Activated CD8-positive, alpha-beta memory T cell treated with anti-CD3 and anti-CD28 coated beads for 1 hour (primary cell): ENCODE measurements at places on chromosomes 3 and 15.

DNA sequence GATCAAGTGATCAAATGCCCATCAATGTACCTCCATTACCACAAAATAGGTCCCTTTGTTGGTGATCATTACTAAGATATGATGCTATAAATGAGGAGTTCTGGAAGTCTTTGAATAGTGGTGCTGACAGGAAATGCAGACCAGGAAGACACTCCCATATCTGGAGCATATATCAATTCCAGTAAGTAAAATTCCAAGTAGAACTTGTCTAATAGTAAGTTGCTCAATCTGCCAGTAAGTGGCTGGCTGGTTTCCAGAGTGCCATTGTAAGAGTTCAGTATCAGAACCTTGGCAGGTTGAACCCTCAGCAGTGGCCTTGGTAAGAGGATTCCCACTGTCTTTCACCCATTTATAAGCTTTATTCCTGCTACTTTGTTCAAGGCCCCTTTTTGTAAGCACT, 379.9 kb upstream of the RBMS3 start:
- no peak for DNase-seq

- no peak for DNase-seq
Measured at GRCh38 chr3:47034868-47035489, 55.5 kb downstream of the NBEAL2 start.

GRCh38 chr3:81871358-81872155, 110.1 kb upstream of the GBE1 start:
- DNase-seq: no peak

DNA sequence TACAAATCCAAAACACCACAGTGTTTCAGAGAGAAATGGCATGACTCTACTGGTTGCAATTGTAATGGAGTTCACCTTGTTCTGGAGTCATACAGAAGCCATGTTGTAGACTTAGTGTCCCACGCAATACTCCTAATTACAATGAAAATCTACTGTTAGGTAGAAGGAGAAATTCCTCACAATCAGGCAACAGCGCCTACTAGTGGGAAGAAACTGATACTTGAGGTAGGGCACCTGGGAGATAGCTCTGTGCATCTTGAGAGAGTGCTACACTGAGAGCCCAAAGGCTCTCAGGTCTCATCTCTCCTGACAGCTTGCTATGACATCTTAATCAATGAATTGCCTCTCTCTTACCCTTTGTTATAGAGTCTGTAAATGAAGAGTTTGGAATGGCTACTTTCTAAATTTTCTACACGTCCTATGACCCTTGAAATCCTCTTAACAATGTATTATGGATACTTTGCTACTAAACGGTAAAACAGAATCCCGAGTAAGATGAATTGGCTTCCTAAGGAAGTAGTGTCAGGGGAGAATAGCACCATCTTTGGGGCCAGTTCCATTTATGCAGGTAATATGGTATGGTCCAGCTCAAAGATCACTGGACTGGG, 422.7 kb upstream of the TPRG1 start:
- DNase-seq: peak; percentile 23

GRCh38 chr15:27234593-27234992, 263.6 kb downstream of the GABRG3 start:
- DNase-seq: no peak

DNA sequence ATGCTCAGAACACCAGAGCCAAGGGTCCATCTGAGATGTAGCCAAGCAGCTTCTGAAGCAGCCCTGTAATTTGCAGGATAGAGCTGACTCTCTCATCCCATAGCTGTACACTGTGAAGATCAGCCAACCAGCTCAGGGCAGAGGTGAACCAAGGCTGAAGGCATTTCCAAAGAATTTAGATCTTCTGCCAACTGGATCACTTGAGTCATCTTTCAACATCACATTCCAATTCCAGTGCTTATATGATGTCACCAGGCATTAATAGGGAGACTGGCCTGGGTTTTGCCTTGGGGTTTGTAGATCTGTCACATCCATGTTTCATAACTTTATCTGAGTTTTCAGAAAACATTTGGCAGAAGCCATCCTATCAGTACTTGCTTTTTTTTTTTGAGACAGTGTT, 98.2 kb downstream of the NR2F2 start:
- DNase-seq: no peak

GRCh38 chr3:8555725-8556472, 54.3 kb downstream of the LMCD1 start:
- DNase-seq: no peak

DNA sequence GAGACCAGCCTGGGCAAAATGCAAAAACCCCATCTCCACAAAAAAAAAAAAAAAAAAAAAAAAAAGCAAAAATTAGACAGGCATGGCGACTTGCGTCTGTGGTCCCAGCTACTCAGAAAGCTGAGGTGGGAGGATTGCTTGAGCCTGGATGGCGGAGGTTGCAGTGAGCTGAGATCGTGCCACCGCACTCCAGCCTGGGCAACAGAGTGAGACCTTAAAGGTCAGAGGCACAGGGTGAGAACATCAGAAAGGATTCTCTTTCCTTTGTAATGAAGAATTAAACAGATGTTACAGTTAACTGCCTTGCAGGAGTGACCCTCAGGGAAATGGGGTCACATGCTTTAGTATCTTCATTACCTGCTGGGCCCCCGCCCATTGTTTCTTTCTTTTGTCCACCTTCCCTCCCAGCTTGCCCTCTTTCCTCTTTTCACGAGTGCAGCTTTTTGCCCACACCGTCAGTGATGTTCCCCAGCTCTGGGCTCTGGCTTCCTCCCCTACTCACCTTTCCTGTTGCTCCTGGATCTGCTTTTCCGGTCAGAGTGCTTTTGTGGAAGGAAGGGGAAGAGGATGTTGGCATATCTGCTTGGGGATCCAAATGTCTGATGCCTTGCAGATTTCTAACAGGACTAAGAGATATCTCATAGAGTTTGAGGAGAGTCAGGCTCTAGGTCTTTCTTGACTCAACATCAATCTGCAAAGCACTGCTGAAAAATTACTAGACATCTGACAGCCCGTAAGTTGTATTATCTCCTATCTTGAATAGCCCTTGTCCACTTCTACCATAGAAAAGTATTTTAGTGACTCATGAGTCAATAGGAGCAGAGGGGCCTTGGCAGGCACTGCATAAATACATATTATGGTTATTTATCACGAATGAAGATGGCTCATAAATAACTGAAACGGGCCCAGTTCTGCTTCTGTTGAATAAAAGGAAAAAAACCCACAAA, 35.6 kb upstream of the NDUFB4 start:
- no peak for DNase-seq

DNA sequence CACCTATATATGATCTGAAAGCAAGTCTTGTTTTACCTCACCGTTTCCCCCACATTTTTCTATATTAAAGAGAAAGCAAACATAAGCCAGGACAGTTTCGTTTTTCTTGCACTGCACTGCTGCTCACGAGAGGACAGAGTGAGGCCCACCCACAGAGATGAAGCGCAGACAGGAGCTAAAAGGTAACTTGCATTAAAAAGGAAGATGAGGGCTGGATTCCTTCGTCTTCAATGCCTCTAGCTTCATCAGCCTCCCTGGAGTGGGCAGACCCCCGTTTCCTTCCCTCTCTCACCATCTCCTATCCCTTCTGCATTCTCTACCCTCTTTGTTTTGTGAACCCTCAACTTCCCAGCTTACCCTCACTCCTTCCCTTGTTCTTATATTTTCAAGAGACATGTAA, 18.9 kb downstream of the SUMF1 start:
- no peak for DNase-seq

DNA sequence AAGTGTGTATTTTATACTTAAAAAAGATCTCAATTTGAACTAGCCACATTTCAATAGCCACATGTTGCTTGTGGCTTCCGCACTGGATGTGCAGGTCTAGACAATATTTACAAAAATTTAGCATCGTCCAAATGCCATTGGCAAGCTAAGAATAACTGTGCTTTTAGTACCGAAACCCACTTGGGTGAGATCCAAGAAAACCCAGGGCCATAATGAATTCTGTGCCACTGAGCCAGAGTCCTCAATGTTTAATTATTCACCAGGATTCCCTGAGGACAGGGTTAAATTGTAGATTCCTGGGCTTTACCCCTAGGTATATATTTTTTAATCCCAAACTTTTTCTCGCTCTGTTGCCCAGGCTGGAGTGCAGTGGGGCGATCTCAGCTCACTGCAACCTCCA, 22.9 kb upstream of the PTPRG start:
- DNase-seq: no peak

- no peak for DNase-seq
Measured at GRCh38 chr15:74709011-74709410, 13.2 kb upstream of the EDC3 start.

- peak; percentile 51 for DNase-seq
Measured at GRCh38 chr15:73240866-73241499, 127.8 kb downstream of the HCN4 start.

GRCh38 chr3:52102934-52103333, 46.6 kb upstream of the DUSP7 start:
- no peak for DNase-seq

- DNase-seq: no peak
Measured at GRCh38 chr3:159417761-159418160, 570.9 kb upstream of the IL12A start.

GRCh38 chr15:97084650-97085049, 754.1 kb downstream of the NR2F2 start:
- DNase-seq: no peak

- no peak for DNase-seq
Measured at GRCh38 chr15:75366163-75366562, 2.2 kb downstream of the MAN2C1 start.

DNA sequence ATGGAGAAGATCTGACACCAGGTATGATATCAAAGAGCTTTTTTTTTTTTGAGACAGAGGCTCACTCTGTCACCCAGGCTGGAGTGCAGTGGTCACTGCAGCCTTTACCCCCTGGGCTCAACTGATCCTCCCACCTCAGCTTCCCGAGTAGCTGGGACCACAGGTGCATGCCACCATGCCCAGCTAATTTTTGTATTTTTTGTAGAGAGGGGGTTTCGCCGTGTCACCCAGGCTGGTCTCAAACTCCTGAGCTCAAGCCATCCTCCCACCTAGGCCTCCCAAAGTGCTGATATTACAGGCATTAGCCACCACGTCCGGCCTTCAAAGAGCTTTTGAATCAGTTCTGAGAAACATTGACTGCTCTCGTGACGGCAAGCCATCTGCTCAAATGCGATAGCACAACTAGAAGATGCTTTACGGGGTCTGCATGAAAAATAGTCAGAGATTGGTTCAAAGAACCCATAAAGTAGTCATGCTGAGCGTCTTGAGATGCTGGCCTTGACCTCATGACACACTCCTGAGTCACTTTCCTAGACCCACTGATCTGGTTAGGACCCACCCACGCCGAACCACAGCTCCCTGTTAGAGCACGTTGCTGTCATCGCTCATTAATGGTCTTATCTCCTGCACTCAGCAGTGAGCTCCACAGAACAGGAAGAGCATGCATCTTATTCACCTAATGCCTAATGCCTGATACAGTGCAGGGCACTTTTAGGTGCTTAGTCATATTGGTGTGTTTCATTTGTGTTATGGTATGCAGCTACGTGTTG, 57.0 kb upstream of the NR2F2 start:
- no peak for DNase-seq

- no peak for DNase-seq
Measured at GRCh38 chr3:96869316-96869715, 54.9 kb downstream of the EPHA6 start.

- no peak for DNase-seq
Measured at GRCh38 chr15:59438625-59439290, 772 bp downstream of the FAM81A start.

GRCh38 chr3:9149566-9149965, 99.9 kb downstream of the SRGAP3 start:
- DNase-seq: no peak

GRCh38 chr3:16300881-16301359, 35.9 kb downstream of the OXNAD1 start:
- no peak for DNase-seq

GRCh38 chr3:5140230-5140621, 18.1 kb downstream of the ARL8B start:
- no peak for DNase-seq

GRCh38 chr15:100332231-100332630, 9.5 kb downstream of the ADAMTS17 start:
- no peak for DNase-seq

DNA sequence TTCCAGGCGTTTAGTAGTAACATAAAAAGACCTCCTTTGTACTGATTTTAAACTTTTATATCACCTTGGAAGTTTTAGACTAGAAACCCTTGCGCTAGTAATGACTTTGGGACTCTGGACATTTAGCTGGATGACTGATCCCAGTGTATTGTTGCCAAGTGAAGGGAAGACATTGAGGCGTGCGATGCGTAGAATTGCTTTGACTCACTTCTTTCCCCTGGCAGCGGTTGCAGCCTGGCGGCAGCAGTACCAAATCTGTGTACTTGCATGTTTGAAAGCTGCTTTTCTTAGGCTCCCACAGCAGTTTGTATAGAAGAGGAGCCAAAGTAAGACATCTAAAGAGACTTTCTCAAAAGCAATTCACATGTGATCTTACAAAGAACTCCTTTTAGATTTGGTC, 151.6 kb downstream of the BBX start:
- no peak for DNase-seq

DNA sequence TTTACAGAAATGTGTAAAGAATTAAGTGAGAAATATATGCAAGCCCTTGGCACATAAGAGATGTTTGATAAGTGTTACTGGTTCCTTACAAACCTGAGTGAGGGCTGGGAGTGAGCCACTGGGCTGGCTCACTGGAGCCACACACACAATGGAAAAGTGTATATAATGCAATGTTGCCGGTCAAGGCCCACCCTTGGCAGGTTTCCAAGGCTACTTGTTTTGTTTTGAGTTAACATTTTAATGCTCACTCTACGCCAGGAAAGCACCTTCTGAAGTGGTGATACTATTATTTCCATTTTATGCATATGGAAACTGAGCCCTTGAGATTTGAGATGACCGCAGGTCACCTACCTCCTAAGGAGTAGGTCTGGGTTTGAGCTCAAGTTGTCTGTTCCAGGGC, 71.8 kb upstream of the FHIT start:
- no peak for DNase-seq

DNA sequence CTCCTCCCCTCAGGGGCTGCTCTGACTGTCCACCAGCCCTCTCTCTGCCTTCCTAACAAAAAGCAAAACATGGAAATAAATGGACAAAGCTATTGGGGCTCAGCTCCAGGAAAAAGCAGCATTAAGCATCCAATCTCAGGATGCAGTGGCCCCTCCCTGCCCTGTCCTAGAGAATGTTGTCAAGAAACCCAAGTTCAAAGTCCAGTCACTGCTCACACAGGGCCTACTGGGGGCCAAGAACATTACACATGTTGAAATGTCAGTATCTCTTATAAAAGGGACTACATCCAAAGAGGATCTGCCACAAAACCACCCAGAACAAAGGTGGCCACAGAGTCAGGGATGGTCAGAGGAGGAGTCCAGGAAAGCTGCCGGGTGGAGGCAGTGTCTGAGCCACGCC, 7.6 kb upstream of the GRIP2 start:
- no peak for DNase-seq

DNA sequence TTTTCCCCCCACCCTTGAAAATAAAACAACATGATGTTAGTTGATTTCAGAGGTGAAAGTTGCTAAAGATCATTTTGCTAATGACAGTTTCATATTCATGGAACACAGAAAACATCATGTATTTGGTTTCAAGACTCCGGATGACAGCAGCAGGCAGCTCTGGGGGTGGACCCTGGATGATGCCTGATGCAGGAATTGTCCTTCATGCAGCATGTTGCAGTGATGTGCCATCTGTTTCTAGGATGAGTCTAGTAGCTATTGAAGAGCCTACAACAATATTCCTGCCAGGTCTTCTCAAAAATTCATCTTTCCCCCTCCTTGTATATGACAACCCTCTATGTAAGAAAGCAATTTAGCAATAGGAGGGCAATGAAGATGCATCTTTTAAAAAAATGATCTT, 108.3 kb downstream of the SV2B start:
- no peak for DNase-seq

- DNase-seq: no peak
Measured at GRCh38 chr15:21267226-21267625, 173.1 kb downstream of the POTEB3 start.
